NT2/D1 (cell line): ENCODE measurements at places on chromosomes 2 and 18.

- DNase-seq, result no peak
These were observed 160.3 kb downstream of the TMEM18 start for GRCh38 chr2:516944-517343.

GRCh38 chr2:189153619-189154018, 25.9 kb downstream of the COL5A2 start:
- DNase-seq, result no peak

GRCh38 chr2:8065191-8065590, 616.7 kb upstream of the ID2 start:
- DNase-seq, result no peak

DNA sequence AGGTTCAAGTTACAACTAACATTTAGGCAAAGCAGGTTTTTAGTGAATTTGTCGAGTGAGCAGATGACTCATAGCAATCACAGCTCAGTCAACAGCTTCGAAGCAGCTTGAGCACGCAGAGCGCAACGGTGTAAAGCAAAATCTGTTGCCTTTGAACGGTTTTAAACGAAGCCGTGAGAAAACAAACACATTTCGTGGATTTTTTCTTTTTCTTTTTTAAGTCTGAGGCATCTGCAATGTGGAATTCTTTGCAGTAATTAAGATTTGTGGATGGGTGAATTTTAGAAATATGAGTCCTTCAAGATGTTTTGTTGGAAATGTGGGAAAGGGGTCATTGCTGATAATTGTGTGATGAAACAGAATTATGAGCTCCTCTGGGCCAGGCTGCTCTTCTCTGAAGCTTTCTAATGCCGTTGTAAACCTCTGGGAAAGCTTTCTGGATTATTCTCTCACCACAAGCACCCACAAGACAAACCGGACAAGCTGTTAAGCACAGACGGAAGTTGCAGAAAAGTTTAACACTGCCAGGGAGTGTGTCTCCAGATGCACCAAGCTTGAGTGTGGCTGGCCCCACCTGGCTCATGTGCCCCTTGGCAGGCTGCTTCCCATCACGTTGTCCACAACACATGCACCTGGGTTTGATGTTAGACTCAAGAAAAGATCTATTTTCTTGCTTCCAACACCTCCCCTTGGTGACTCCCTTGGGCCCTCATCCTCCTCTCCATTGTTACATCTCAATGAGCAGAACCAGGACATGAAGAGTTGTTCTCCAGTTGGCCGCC, 224.7 kb downstream of the ACKR3 start:
- no peak for DNase-seq

GRCh38 chr2:150476809-150477302, 10.6 kb downstream of the RND3 start:
- no peak for DNase-seq

DNA sequence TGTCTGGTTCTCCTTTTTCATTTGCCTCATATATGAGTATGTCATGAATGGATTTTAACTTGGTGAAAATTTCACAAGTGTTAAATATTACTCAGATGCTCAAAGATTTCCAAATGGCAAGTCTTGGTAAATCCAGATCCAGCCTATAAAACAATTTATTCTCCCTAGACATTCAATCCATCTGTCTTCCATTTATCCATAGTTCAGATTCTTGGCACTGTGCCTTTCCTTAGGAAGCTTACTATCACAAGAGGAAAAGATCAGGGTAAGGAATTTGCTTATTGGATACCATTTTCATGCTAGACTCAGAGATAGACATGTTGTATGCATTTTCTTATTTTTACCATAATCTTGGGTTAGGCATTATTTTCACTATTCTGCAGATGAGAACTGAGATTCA, 72.5 kb upstream of the LRRTM1 start:
- no peak for DNase-seq

- DNase-seq, result no peak
These were observed 682 bp downstream of the DUSP2 start for GRCh38 chr2:96144481-96145035.

DNA sequence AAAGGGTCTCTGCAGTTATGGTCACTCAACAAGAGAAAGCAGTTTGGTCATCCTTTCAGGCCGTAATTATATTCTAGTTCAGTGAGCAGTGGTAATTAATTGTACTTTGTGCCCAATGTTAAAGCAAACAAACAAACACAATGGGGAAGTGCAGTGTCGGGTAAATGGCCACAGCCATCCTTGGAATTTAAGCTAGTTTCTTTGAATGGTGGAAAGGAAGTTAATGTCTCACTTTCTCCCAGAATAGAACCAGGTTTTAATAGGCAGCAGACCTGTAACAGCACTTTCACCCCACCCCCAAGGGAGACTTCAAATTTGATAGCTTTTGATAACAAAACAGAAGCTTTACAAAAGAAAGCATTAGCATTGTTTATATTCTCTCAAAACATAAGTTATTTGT, 20.0 kb upstream of the ITGAV start:
- no peak for DNase-seq

DNA sequence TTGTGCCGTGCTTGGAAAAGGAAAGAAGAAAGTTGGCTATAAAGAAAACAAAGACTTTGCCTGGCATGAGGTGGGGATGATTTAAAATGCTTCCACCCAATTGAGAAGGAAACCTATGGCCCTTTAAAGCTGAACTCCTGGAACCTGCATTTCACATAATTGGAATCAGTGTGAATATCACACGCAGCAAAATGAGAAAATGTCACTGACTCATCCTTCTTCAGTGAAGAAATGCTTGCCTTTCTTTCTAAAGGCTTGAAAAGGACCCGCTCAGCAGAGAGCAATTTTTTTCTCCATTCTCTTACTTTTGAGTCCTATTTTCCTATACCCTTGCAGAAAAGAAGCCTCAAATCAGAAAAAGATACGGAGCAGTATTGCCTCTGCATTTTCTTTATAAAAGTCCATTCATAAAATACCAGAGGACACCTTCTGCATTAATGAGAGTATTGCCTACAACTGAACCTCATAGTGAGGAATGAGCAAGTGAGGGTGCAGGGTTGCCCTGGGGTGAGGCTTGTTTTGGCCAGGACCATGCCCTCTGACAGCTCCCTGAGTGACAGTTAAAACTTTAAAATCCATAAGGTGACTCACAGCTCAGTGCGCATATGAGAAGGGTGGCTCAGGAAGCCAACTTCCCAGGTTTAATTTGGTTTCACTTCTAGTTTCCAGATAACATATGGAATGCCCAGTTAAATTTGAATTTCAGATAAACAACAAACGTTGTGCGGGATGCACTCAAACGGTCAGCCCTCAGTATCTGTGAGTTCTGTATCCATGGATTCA, 191.9 kb upstream of the GYPC start:
- DNase-seq, result no peak
